NCI-H2081 (cell line): ENCODE measurements at places on chromosomes 2 and 18.

DNA sequence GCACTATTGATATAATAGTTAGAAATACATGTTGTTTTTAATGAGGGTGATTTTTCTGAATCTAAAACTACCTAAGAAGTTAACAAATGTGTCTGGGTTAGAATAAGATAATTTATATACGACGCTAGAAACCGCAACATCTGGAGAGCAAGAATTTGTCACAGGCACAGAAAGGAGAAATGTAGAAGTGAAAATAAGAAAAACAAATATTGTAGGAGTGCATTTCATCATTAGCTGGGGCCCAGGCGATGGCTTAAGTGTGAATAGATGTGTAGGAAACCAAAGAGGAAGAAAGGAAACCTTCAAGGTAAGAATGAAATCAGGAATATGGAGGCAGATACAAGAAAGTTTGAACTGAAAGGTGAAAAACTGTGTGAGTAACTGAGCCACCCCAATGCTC lies 90.3 kb downstream of the LRP2 start:
- DNase-seq, result no peak

DNA sequence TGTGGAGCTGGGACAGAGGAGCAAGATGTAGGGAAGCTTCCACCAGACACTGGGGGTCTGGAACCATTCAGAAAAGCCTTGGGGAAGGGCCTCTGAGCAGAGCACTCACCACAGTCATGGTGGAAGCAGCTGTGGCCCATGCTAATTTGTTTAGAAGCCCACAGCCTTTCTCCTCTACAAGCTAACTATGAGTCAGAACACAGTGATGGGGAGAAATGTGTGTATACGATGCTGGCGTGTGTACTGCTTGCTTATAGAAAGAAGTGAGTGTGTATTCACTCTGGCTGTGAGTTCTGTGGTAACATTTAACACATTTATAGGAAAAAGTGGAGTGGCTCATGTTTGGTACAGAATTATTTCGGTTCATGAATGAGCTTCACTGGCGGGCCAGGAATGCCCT lies 157.0 kb upstream of the ACAA2 start:
- DNase-seq, result no peak

DNA sequence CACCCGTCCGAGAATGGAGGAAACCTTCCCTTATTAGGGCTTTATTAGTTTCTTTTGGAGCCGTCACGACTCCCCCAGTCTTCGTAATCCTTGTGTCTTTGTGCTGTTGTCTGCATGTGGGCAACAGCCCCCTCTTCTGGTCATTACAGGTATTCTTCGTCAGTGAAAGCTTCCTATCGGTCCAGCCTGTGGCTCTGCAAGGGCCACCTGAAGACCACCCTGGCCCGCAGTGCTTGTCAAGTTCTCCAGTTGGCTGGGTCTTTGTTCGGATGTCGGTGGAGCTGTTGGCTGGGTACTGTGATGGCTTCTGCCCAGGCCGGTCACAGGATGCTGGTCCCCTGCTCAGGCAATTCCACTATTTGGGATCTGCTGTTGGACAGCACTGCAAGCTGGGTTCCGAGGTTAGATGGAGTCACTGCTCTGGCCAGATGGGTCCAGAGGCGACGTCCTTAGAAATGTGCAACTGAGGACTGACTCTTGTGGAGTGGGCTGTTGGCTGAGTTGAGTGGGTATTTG lies 19.2 kb downstream of the E2F6 start:
- DNase-seq, result peak; percentile 56

DNA sequence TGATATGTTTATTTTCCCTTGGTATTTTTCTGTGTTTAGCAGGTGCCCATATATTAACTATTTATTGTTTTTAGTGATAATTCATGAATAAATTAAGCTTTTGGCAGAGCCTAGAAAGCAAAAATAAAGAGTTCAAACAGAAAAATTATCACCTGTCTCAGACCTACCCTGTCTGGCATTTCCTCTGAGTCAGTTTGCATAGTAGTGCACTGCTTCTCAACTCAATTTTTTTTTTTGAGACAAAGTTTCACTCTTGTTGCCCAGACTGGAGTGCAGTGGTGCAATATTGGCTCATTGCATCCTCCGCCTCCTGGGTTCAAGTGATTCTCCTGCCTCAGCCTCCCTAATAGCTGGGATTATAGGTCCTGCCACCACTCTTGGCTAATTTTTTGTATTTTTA lies 793.9 kb downstream of the SUCLG1 start:
- no peak for DNase-seq

DNA sequence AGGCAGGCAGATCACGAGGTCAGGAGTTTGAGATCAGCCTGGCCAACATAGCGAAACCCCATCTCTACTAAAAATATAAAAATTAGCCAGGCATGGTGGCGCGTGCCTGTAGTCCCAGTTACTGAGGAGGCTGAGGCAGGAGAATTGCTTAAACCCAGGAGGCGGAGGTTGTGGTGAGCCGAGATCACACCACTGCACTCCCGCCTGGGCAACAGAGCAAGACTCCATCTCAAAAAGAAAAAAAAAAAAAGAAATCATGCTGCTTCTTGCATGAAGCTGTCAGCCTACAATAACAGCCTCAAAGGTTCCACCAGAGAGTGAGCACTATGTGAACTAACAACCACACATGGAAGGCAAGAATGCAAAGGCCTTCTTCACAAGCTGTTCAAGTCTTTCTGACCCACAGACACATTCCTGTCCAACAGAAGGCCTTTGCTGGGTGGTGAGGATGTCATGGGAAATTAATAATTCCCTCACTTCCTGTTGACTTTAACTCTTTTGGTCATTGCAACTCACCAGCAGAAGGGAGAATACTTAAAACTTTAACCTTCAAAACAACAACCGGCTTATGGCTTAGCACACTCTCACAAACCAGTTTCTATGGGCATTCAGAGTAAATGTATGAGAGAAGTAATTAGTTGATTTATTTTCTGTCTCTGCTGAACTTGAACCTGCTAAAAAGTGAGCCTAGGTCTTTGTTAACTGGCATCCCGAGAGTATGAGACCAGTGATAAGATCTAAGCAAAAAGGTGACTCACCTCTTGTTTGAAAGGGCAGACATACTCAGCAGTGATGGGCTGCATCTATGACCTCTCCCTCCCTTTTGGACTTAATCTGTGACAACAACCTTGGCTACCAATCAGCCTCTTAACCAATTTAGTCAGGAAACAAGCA lies 11.8 kb downstream of the PLEKHM3 start:
- no peak for DNase-seq

DNA sequence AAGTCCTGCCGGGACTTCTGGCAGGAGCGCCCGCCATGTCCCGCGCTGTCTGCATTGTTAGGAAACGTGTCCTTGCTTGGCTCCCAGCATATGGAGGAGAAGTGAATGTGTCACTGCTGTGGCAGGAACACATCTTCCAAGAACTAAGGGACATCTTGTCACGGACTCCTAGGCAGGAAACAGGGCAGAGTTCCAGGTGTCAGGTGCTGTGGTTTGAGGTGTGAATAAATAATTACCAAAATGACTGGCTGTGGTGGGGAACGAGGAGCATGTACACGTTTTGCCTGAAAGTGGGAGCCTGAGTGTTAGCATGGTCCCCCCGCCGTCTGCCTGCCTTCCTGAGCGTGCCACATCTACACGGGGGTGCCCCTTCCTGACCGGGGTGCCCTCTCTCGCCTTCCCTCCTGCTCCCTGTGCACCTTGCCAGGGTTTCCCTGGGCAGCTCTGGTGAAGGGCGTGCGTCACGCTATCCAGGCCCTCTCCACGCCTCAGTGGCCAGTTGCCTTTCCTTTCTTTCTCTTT lies 237.5 kb downstream of the LDLRAD4 start:
- no peak for DNase-seq

DNA sequence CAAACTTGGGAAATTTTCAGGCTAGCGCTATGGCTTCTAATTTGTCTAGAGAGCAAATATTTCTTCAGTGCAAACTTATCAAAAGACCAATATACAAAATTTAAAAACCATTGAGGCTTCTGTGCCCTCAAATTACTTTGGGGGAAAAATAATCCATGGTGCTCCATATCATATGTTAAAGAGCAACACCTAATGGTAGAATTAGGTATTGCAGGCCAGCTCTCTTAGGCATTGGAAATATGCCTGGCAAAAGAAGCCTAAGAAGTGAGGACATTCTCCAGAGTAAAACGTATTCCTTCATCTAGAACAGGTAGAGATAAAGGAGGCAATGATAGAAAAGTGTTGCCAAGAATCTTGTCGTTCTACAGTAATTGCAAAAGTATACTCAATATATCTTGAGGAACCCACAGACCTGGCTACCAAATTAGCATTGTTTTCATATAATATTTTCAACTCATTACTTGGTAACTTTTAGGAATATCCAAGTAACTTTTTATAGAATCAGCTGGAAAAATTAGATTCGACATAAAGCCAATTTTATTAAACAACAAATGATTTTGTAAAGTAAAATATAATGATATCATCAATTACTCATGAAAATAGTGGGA lies 401.1 kb downstream of the BCL11A start:
- DNase-seq, result peak; percentile 40
